ENCODE measurements at places on chromosomes 5 and 9.

- DNase-seq = no peak
Measured at GRCh38 chr9:25724424-25724823, 46.2 kb upstream of the TUSC1 start.

DNA sequence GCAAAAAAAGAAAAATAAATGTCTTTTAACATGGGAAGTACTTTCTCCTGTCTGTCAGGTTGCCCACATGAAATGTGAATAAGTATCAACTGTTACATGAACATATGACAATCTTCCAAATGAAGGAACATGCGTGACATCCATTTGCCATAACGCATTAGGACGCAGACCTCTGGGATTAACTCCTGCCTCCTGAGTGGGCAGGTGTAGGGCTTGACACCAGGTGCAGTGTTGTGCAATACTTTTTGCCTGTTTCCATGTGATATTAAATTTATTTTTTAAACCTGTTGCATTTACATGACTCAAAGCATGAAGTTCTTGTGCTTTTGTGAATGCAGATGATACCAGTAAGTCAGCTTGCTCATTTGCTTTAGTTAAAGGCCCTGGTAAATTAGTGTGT, 8.7 kb upstream of the TMEM141 start:
- no peak for DNase-seq

GRCh38 chr5:157335534-157336422, 69.9 kb downstream of the CYFIP2 start:
- DNase-seq = no peak

DNA sequence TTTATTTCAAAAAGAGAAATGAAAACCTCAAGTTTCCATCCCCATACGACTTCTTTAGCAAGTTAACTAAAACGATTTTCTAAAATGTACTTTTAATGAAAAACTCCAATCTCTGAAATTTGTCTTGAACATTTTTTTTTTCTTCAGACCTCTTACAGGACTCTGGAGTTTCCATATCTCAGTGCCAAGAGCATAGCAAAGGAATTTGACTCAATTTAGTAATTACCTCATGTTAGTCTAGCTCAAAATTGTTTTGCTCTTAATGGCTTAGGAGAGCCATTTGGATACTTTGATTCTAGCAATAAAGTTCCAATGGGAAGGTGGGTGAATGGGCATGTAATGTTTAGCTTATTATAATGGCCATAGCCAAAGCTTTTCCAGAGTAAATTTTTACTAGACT, 26.0 kb upstream of the SPATA31D4 start:
- DNase-seq = no peak

DNA sequence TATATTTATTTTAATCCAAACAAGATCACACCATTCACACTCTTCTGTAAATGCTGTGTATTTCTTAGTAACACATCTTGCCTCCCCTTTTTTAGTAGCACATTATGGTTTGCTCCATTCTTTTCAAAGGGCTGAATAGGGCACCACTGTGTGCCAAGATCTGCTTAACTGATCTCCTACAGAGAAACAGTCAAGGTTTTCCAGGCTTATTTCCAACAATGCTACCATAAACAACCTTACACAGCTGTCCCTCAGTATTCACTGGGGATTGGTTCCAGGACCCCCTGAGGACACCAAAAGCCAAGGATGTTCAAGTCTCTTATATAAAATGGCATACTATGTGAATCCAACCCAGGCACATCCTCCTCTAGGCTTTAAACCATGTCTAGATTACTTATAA, 16.5 kb downstream of the GOLM1 start:
- peak; percentile 39 for DNase-seq

- peak; percentile 90 for DNase-seq
Measured at GRCh38 chr5:87541033-87541432, 128.3 kb upstream of the CCNH start.

DNA sequence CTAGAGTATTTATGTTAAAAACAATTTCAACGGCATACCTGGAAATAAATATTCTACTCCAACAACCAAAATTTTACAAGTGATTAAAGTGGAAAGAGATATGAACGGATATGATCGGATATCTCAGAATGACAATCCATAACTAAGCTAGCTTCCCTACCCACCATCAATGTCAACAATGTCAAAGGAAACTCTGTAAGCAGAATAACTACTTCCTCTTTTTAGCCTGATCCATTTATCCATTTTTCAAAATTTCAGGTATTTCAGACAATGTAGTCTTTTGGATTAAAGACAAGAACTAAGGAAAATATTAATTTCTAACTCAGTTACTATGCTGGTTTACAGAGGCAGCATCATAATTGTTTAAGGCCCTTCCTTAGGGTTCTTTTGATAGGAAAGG, 188.7 kb downstream of the DENND1A start:
- no peak for DNase-seq

GRCh38 chr5:120516805-120517204, 52.7 kb downstream of the PRR16 start:
- DNase-seq = no peak

Measured in Ammon's horn (tissue), 1 donor.